ENCODE measurements at places on chromosomes 5 and 9.
A peak's percentile ranks its signal among the peaks of the same experiment; 100 is the strongest.

DNA sequence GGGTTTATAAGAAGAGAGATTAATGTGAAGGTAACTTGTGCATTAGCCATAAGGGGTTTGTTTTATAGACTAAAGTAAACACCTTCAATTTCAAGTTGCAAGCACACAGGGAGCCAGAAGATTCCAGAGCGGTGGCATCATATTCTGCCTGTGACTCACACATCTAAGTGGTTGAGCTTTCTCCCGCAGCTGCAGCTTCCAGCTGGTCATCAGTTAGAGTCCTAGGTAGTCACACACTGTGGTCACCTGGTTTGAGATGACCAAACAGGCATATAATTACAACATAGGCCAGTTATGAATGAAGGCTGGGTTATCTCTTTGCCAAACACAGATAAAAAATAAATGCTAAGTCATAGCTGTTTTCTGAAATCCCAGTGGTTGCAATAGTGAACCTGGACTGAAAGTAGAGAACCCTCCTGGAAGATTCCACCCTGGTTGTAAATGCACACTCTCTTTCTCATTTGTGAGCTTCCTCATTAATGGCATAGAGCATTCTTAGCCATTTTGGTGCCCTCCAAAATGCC, 171.3 kb downstream of the GDNF start:
- DNase-seq: peak; percentile 96

DNA sequence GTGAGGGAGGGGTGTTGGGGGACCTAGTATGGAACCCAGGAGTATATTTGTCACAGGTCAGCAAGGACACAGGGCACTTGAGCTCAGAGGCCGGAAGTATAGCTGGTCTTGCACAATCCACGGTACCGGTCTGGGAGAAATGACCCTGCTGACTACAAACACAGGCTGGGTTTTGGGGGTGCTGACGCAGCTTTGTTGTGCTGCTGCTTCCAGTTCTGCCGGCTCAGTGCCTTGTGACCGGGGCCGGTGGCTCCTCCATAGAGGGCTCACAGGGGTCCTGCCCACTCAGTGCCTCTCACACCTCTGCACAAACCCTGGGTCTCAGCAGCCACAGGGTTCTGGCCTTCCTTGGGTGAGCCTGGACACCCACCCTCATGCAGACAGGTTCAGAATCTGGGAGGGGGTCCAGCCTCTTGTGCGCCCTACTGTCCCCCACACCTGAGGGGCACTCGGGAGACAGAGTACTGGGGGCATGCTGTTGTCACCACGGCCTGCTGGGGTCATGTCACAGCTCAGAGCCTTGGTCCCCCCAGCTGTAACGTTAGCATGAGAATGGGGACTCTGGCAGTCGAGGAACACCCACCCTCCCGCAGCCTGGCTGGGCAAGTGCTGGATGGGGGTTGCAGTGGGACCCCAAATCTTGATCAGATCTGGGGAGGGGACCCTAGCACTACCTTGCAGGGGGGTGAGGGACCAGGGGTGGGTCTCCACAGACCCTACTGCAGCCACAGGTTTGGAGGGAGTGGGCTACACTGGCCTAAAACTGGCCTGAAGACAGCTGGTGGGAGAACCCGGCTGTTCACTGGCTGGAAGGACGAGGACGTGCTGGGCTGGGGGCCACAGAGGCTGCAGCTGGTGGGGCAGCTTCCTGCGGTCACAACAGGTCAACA, 17.7 kb downstream of the NINJ1 start:
- DNase-seq: no peak

GRCh38 chr5:58543723-58544122, 39.2 kb upstream of the RAB3C start:
- DNase-seq: no peak

GRCh38 chr5:67222243-67223025, 25.8 kb upstream of the CD180 start:
- DNase-seq: no peak

DNA sequence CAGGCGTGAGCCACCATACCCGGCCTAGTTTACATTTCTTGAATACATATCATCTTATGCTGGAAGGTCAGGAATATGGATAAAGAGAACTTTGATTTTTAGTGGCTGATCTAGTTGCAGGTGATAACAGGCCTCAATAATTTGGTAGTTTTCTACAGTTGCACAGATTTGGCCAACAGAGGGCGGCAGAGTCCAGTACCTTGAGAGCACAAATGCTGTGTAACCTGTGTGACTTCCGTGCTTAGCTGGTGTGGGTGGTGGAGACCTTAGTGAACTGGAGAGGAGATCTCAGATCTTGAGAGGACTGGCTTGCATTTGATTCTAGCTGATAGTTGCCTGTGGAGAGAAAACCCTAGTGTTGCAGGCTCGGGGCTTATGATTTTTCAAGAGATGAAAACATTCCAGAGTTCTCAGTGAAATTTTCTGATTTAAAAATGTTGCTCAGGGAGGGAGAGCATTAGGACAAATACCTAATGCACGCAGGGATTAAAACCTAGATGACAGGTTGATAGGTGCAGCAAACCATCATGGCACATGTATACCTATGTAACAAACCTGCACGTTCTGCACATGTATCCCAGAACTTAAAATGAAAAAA, 17.4 kb upstream of the GPR151 start:
- no peak for DNase-seq

DNA sequence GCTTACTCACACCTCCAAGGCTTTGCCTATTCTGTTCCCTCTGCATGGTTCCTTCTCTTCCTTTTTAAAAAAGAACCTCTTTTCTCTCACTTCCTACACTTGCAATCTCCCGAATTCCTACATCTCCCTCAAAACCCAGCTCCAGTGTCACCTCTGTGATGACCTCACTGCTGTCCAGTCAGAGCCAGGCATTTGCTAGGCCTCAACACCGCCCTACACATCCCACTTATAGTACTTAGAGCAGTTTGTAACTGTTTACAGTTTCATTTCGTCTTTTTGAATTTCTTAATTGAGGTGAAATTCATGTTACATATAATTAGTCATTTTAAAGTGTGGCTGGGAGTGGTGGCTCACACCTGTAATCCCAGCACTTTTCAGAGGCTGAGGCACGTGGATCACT, 30.8 kb downstream of the CD14 start:
- no peak for DNase-seq

- no peak for DNase-seq
These were observed 595.7 kb downstream of the ACTL7B start for GRCh38 chr9:108259917-108260675.

- DNase-seq: no peak
These were observed 40.0 kb downstream of the NIM1K start for GRCh38 chr5:43231977-43232376.

DNA sequence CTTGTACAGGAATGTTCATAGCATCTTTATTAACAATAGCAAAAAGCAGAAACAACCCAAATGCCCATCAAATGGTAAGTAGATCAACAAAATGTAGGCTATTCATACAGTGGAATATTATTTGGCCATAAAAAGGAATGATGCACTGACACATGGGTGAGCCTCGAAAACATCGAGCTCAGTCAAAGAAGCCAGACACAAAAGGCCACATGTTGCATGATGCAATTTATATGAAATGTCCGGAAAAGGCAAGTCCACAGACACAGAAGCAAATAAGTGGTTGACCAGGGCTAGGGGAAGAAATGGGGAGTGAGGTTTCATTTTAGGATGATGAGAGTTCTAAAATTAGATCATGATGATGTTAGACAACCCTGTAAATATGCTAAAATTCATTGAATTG, 16.5 kb upstream of the SLC2A8 start:
- DNase-seq: no peak

DNA sequence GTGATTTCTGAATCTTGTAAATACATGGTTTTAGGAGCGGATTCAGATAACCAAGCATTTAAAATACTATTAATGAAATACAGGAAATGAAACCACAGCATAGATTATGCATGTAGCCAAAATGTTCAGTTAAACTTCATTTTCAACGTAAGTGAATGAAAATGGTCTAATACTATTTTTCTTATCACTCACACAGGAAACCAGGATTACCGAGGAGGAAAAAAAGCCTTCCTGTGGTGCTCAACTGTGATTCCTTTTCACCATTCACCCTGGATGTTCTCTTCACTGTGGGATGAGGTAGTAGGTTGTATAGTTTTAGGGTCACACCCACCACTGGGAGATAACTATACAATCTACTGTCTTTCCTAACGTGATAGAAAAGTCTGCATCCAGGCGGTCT, 83.4 kb upstream of the ZNF169 start:
- DNase-seq: no peak

GRCh38 chr5:53112909-53113308, 3.4 kb upstream of the MOCS2 start:
- DNase-seq: no peak

DNA sequence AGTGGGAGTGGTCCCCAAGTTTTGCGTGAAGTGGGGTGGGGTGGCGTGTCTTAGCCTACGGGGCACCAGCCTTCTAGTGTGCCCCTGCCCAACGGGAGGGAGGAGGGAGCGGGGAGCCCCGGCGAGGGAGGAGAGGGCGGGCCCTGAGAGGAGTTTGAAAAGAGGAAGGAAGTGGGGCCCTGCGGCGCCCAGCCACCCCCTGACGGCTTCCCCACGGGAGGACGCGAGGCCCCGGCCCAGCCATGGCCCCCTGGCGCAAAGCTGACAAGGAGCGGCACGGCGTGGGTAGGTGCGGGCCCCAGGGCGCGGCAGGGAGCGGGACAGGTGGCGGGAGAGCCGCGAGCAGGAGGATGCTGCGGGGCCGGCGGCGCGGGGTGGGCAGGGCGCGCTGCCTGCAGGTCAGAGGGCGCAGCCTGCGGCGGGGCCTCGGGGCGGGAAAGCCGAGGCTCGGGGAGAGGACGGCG, at the start of gene DOCK2:
Gene DOCK2, plus strand, starts transcription at position 191 of the 464 bp plus-strand sequence. Its CDS starts 52 bp downstream, at position 243.
- DNase-seq: no peak

DNA sequence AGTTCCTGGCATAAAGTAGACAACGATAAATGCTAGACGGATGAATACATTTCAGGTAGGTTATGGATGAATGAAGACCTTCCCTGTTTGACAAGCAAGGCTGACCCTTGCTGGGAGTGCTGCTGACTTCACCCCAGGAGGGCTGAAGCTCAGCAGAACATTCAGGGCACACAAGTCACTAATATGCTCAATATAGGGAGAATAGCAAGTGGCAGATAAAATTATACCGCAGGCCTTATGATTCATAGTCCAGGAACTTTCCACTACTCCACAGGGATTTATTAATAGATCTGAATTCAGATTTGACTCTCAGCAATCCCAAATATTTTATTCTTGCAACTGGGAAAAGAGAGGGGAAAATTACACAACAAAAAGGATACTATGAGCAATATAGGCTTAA, 38.2 kb upstream of the GRAMD2B start:
- DNase-seq: no peak

GRCh38 chr5:10289353-10289752, 18.3 kb downstream of the CMBL start:
- peak; percentile 52 for DNase-seq

GRCh38 chr9:89980600-89980999, 375.8 kb downstream of the GADD45G start:
- DNase-seq: no peak

GRCh38 chr5:65094279-65094678, 325.5 kb downstream of the CWC27 start:
- no peak for DNase-seq

- no peak for DNase-seq
These were observed 212.6 kb downstream of the ARHGAP26 start for GRCh38 chr5:142982821-142983200.

- no peak for DNase-seq
These were observed 31.1 kb upstream of the PCA3 start for GRCh38 chr9:76733096-76733495.

GRCh38 chr5:62732677-62733121, 154.1 kb downstream of the LRRC70 start:
- no peak for DNase-seq

- no peak for DNase-seq
These were observed 55.4 kb downstream of the FOXI1 start for GRCh38 chr5:170161069-170161468.

DNA sequence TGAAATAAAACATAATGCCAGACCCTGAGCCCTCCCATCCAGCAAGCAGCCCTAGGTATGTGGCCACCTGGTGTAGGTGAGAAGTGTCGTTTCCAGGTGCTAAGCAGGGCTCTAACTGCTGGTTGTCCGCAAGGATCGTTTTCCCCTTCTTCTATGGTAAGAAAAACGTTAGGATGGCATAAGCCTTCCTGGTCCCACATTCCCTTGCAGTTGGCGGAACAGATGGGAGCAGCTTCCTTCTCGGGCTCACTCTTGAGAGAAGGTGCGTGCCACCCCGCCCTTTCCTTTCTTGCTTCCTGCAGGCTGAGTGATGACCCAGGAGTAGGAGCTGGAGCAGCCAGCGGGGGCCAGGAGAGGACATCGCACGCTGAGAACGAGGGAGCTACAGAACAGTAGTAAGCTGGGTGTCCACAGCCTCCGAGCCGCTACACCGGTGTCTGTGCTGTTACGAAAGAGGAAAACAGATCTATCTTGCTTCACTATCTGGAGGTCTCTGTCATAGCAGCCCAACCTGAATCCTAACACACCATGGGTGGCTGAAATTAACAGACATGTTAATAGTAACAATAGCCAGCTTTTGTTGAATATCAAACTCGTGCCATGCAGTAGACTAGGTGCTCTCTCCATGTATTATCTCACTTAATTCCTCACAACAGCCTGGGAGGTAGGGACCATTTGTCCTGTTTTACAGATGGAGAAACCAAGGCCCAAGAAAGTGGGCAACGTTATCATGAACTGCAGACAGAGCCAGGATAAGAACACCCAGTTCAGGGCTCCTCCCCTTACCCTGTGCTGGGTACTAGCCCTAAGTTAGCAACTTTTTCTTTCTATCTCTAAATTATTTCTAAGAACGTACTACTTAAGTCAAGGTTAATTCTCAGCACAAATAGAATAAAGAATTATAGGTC, 139.8 kb downstream of the COL23A1 start:
- no peak for DNase-seq

DNA sequence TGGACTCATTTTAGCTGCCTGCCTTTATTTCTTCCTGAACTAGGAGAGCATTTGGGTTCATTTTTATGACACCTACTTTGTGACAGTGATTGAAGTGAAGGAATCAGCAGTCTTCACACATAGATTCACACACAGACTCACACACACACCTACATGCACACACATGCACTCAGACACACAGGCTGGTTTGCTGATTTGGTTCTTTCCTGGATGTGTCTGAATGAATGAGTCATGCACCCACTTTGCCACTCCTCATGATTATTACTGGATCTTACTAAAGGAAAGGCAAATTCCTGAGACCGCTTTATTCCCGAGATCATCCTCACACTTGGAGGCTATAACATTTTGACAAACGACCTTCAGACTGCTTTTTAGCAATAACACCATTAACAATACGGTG, 529.5 kb downstream of the AGTPBP1 start:
- DNase-seq: peak; percentile 80

- DNase-seq: no peak
These were observed 6.5 kb downstream of the TNPO1 start for GRCh38 chr5:72822944-72823343.
